T follicular helper cell (primary cell): ENCODE measurements at places on chromosomes 12 and 14.
A peak's percentile ranks its signal among the peaks of the same experiment; 100 is the strongest.

DNA sequence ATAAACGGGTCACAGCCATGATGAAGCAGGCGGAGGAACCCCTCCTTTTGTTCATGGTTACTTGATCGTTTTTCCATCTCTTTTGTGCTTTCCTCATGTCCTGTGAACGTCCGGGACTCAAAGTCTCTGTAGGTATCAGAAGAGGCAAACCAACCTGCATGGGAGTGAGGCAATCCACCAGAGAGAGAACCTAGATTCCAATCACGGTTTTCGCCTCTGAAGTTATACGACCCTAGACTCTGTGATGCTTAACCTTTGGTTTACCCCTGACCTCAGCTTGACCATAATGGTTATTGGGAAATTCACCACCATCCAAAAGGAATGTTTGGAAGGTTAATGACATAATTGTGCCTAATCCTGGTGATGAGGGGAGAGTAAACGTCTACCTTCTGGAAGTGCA is 186.8 kb upstream of the PRICKLE1 start:
- no peak for DNase-seq

GRCh38 chr14:91493169-91493568 is 16.9 kb downstream of the PPP4R3A start:
- DNase-seq, result no peak

GRCh38 chr14:76514213-76514998 is 138.5 kb downstream of the ESRRB start:
- DNase-seq, result no peak

- DNase-seq, result no peak
Measured at GRCh38 chr14:70905301-70905700, 2.0 kb upstream of the PCNX1 start.

DNA sequence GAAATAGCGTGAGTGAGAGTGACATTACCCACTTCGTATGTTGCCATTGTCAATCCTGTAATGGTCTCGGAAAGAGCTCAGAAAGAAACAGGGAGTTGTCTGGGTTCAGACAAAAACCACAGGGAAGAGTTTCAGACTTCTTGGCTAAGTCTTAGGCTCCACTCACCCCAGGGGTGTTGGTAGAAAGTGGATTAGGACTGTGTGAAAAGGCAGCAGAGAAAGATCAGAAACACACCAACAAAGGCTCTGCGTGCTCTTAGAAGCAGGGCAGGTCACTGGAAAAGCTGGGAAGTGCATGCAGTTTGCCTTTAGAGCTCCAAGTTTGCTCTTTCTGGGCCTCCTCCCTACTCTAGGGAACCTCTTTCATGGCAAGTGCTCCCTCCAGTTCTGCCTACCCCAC is 106.1 kb upstream of the PLXNC1 start:
- no peak for DNase-seq

DNA sequence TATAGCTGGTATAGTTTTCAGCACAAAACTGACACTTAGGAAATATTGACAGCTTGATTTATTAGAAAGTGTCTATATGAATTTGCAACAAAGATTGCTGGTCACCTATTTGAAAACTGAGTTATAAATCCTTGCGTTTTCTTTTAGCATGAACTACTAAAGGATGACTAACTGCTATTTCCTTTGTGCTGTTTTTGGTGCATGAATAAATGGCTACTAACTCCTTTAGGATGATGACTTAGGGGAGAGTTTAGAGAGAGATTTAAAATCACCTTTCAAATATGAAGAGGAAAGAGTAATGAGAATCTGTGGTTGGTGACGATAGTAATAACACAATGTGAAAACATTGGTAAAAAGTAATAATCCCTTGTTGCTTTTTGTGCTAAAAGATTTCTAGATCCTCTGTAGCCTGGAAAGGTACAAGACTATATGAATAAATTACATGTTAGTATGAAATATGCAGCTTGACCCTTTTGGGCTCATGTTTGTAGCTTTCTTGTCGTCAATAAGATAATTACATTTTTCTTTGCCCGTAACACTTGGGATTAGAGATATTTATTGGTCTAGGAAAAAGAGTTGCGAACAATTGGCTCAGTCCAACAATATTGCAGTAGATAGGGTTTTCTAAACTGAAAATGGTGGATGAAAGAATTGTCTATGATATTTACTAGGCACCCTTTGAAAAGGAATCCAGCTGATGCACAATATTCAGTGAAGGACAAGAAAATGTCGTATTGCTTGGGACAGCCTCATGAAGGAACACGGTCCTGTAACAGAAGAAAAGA is 453.0 kb downstream of the ADAMTS20 start:
- DNase-seq, result no peak

- DNase-seq, result no peak
Measured at GRCh38 chr12:120961604-120962531, 16.5 kb upstream of the HNF1A start.

- no peak for DNase-seq
Measured at GRCh38 chr12:43287706-43288383, 264.2 kb downstream of the ADAMTS20 start.

DNA sequence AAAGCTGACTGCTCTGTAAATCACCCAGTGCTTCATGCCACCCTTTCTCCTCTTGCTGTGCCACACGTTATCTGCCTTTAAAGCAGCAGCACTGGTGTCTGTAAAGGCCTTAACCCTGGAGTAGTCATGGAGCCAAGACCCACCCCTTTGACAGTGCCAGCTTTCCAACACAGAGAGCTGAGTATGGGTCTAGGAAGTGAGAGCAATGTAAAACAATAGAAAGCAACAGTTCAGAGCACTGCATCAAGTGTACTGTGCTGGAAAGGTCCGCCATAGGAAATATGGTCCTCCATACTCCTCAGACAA is 139.5 kb downstream of the DAD1 start:
- no peak for DNase-seq

DNA sequence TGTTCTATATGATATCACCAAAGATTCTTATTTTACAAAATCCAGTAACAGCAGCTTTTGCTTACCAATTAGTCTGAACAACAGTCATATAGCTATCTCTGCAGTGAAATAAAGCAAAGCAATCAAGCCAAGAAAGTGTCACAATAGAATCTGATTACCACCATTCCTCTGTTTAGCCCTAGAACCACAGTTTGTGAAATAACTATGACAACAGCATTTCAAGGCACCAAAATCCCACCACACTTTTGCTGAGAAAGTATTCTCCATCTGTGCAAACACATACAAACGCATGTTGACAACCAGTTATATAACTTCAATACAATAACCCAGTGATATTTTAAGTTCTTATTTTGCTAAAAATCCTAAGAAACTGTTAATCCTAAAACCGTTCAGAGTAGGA is 7.4 kb downstream of the PPP1R13B start:
- no peak for DNase-seq

GRCh38 chr12:110372056-110372425 is 31.5 kb downstream of the ANAPC7 start:
- DNase-seq, result no peak

DNA sequence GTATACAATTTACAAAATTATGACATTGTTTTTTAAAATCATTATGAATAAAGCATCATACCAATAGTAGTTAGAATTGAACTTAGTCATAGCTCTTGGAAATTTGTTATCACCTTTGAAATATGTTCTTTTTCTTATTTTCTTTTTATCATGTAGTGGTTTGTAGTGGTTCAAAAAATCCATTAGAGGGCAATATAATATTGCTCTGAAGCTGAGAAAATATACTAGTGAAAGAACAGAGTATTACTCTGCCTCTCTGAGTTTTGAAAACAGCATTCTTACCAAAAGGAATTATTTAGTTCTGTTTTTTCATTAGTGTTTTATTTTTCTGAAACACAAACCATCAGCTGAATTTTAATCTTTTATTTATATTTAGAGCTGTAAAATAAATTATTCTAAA is 76.2 kb downstream of the PDZRN4 start:
- no peak for DNase-seq

DNA sequence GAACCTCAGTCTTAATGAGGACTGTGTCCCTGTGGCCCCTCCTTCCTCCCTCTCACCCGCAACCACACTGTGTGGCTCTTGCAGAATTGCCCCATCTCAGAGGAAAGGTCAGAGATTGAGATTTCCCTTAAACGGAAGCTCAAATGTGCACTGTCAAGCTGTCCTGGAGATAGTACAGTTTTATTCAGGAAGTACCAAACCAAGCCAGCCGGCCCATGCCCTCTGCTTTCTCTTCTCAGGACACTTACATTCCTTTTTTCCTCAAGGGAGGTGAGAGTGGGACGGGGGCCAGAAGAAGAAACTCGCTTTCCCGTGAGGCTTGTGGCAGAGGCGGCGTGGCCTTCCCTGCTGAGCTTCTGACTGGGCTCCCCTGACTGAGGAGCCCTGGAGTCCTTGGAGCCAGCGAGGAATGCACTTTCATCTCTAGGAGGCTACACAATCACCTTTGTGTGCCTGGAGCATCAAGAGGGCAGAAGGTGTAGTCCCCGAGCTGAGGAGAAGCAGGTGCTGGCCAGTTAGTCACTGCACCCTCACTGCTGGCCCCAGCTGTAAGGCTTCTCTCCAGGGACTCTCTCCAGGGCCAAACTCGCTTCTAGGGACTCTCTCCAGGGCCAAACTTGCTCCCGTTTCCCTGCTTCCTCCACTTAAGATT is 24.1 kb upstream of the ATP2A2 start:
- no peak for DNase-seq

DNA sequence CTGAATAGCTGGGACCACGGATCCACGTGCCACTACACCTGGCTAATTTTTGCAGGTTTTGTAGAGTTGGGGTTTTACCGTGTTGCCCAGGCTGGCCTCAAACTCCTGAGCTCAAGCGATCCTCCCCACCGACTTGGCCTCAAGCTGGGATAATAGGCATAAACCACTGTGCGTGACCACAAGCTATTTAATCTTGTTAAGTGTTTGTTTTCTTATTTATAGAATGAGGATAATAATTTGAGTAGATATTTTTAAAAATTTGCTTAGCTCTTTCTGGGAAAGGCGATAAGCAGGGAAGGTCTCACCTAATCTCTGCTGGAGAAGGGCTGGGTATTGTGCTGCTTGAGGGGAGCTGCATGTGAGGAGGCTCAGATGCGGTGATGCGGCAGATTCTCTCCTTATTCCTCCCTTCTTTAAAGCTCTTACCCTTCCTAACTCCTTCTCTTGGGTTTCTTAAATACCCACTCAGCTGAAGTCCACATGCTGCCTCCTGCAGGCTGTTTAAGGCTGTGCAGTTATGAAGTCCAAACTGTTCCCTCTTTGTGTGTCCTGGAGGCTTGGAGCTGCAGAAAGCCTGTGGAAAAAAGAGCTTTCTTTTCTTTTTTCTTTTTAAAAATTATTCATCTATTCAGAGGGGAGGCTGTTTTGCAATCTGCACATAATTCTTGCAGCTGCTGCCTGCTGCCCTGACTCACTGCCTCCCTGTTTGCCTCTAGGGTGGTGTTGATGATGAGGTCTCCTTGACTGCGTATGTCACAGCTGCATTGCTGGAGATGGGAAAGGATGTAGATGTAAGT is 37.9 kb downstream of the A2ML1 start:
- peak; percentile 16 for DNase-seq

GRCh38 chr14:95523051-95523814 is 6.8 kb upstream of the SYNE3 start:
- no peak for DNase-seq

DNA sequence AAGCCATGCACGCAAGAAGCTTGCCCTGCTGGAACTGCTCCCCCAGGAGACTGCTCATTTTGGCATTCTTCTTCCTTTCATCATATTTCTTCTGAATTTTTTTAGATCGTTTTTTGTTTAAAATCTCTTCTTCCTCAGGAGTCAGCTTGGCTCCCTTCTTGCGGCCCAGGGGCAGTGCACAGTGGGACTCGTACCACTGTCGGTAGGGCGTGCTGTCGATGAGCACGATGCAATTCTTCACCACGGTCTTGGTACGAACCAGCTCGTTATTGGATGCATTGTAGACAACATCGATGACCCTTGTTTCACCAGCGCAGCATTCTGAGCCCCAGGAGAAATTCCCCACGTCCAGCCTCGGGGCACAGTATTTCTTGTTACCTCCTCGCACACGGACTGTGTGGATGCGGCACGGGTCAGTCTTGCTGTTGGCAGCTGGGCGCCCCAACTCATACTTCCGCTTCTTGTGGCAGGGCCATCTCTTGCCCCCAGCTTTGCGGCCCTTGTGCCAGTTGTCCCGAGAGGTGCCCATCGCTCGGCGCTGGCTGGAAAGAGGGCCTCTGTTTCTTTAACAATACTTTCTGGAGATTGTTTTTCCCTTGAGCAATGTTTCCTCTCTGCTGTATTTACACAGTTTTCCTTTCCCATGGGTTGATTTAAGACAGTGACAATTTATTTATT is 452.4 kb downstream of the TMEM121 start:
- DNase-seq, result no peak

DNA sequence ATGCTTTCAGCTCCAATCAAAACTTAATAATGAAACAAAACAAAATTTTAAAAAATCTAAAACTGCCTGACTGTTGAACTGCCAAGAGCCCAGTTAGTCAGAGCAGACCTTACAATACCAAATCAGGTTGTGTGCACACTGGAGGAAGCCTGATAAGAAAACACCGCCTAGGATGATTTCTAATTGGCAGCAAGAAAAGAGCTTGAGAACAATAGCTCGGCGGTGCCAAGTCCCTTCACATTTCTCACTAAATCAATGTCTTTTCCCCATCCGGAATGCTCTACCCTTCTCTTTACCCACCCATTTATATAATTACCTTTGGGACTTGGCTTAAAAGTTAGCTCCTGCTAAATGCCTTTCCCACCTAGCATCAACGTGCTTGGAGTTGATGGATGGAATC is 256.7 kb downstream of the C12orf75 start:
- DNase-seq, result no peak

- DNase-seq, result no peak
Measured at GRCh38 chr12:16352481-16352880, 5.0 kb downstream of the MGST1 start.

DNA sequence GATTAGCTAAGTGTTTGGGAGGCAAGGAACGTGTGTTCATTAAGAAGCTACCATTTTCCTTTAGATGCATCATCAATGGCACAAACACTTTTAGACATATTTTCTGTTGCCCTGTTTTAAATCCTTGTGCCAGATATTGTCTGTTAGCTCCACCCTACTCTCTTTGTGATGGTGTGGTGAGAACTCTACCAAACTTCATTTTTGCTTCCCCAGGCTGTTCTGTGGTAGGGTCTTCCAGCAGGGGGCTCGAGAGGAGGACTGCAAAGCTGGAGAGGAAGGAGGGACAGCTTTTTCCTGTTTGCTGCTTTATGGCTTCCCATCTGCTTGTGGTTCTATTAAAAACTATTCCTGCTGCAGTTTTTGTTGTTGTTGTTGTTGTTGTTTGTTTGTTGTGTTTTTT is 23.8 kb upstream of the STRAP start:
- DNase-seq, result no peak

GRCh38 chr14:51458563-51458955 is 193.2 kb upstream of the FRMD6 start:
- no peak for DNase-seq

DNA sequence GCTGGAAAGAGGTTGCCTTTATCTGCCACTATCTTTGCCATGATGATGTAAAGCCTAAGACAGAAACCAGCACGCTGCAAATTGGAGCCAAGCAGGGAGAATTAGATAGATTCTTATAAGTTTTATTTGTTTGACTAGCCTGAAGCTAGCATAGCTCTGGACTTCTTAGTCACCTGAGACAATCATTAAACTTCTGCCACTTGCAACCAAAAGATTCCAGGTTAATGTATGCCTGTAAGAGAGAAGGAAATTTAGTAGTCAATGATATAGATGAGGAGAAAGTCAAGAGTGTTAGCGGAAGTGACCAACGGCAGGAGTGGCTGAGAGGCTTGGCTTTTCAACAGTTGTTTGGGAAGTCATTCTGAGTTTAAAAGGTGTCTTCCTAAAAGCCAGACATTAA is 1106.6 kb downstream of the VRK1 start:
- no peak for DNase-seq
